ENCODE measurements at places on chromosomes 5 and 9.

DNA sequence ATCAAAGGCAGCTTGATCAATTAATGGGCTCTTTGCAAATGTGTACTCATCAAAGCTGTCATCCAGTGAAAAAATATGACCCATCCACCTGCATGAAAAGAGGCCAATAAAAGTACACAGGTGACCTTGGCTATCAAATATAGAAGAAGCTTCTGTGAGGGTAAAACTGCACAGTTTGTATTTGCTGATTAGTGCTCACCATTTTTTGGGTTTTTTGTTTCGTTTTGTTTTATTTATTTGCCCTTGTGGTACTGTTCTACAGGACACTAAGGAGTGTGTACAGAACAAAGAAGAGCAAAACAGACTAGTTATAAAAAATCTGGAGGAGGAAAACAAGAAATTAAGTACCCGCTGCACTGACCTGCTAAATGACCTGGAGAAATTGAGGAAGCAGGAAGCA, 101.3 kb downstream of the CNTLN start:
- no peak for DNase-seq

DNA sequence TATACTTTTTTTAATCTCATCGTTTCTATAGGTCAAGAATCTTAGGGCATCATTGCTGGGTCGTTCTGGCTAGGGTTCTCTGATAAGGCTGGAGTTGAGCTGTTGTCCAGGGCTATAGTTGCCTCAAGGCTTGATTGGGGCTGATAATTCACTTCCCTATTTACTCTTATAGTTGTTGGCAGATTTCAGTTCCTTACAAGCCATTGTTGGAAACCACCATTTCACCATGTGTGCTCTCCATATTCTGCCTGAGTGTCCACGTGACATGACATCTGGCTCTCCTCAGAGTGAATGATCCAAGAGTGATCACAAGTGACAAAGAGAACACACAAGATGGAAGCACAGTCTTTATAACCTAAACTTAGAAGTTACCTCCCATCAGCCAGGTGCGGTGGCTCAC, 852.2 kb downstream of the EFNA5 start:
- no peak for DNase-seq

- DNase-seq = no peak
Observed at GRCh38 chr5:62720031-62720441, 141.4 kb downstream of the LRRC70 start.

- DNase-seq = no peak
Observed at GRCh38 chr5:131258733-131259132, 5.1 kb upstream of the CDC42SE2 start.

- DNase-seq = no peak
Observed at GRCh38 chr5:55108661-55109060, 6.2 kb downstream of the GZMA start.

DNA sequence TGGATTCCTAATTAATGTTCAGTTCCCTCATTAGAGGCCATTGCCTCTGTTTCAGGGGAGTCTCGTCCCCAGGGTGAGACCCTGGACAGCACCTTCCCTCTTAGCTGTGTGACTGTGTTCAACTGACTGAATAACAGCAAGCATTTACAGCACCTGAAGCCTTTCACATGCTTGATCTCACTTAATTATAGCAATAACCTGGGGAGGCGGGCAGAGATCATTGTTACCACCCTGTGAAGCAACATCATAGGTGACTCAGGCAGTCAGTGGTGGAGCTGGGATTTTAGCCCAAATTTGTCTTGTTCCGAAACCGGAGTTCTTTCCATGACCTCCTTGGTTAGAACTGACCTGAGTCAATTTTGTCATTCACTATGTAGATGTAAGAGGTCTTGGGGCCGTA, 105.2 kb upstream of the RAD23B start:
- peak; percentile 6 for DNase-seq

GRCh38 chr5:16345454-16345853, 120.1 kb downstream of the ZNF622 start:
- no peak for DNase-seq

GRCh38 chr5:19777363-19777762, 210.6 kb downstream of the CDH18 start:
- DNase-seq = no peak

- DNase-seq = peak; percentile 49
Observed at GRCh38 chr9:121889990-121890563, 203.0 kb downstream of the TTLL11 start.

DNA sequence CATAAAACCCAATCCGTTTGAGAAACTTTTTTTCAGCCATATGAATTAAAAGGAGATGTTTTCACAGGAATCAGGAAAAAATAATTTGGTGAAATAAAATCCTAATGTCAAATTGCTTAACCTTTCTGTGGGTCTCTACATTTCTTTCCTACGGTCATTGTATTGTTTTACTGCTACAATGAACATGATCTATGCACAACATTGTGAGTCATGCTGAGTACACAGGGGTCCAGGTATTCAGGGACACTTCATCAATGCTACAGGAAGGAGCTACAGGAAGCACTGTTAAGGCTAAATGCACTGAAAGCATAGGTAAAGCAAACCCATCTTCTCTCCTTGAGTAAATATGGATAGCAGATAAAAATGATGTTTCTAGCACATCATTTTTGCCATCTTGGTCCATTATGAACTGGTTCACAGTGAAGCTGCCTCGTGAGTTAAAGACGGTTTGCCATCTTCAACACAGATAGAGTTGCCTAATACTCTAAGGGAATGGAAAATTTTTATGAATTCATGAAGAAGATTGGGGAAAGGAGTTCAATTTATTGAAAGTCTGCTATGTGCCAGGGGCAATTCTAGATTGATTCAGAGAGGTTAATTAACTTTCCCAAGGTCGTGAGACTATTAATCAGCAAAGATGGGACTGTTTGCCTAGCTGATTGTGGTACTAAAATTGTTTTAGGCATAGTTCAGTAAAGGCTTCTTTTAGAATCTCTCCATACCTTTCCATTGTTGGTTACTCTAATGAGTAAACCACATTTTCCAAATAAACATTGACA, 85.5 kb downstream of the DIRAS2 start:
- DNase-seq = no peak

DNA sequence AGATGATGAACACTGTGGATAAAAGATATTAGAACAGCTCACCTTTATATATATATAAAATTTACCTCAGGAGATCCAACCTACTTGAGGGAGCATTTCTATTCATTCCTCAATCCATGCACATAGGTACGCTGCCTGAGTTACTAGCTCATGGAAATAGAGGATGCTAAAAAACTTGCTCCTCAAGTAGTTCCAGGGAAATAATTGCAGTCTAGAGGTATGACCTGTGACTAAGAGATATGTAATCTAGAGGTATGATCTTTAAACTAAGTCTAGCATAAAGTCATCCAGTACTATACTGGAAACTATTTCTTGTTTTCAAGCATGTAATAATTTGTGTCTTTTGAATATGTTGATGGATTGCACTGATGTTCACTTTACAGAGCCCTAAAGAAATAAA, 471.2 kb downstream of the TAF11L14 start:
- no peak for DNase-seq

GRCh38 chr5:178940569-178941360, at the start of gene ZNF454:
TSS of gene ZNF454 (plus strand) at chr5:178941198. CDS start at chr5:178942792, 1,594 bp downstream.
- no peak for DNase-seq

All from NCI-H226 (cell line).